Glutamatergic neuron (in vitro differentiated cells): ENCODE measurements at places on chromosomes 3 and 15.

DNA sequence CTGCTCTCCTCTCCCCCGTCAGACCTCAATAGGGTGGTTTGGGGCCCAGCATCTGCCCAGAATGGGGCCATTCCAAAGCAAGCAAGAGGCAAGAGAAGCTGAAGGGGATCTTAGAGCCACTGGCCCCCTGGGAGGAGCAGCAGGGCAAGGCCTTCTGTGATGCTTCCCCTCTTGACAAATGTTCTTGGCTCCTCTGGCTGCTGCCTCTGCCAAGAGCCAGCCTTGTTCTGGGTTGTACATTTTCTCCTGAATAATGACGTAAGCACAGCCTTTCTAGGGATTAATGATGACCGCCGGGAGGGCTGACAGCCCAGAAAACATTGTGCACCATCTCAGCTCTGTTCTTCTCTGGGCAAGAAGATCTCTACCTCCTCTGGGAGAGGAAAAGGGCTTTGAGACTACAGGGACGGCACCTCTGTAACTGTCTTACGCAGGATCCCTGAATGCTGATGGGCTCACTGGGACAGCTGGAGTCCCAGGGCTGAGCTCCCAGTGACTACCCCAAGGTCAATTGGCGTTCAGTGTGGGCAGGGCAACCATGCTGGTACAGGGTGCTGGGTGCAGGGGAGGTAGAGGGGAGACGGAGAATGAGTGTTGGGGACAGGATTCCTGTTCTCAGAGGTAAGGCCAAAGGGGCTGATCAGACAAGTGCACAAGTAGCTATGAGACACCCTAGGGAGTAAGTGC is 253.3 kb downstream of the FAM43A start:
- no peak for DNase-seq

GRCh38 chr3:59580996-59581395 is 531.2 kb upstream of the CFAP20DC start:
- DNase-seq: no peak

- no peak for DNase-seq
Observed at GRCh38 chr3:141275032-141275422, 43.4 kb downstream of the PXYLP1 start.

GRCh38 chr3:23811919-23812318 is 6.2 kb downstream of the UBE2E1 start:
- no peak for DNase-seq

- no peak for DNase-seq
Observed at GRCh38 chr15:65956899-65957298, 87.6 kb downstream of the RAB11A start.

- DNase-seq: no peak
Observed at GRCh38 chr3:63808633-63809032, 10.5 kb upstream of the C3orf49 start.

DNA sequence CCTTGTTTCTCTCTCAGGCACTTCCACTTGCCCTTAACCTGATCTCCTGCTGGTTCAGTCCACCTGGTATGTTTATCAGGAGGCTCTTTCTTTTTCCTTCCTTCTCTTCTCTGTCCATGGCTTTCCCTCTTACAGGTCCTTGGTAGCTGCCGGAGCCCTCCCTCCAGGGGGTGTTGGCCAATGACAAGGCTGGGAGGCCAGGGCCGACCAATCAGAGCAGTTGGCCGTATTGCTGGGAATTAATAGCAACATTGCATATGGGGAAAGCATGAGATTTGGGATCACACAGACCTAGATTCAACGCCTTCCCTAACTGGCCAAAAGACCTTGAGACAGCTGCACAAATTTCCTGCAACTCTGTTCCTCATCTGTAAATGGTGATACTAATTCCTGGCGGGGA is 62.4 kb downstream of the CEMIP start:
- DNase-seq: no peak

DNA sequence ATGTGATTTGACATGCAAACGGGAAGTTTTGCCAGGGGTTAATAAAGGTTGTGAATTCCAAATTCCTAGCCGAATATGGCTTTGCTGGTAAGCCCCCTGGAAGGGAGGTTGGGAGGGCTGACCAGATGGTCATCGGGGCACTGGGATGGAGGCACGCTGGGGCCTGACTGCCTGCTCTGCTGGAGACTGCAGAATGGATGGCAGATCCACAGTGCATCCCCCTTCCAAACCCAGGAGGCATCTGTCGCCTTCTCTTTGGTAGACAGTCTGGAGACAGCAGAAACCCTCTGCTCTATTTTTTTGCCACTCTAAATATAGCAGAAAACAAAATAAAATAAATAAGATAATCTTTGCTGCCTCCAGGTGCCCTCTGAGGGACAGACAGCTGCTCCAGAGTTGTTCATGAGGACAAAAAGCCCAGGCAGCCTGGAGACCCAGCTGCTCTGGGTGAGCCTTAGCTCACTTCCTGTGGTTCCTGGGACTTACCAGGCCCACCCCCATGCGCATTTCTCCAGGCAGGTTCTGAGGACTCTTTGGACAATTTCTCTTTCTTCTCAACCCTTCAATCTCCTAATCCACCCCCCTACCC is 6.1 kb upstream of the SPTBN5 start:
- DNase-seq: no peak

- DNase-seq: no peak
Observed at GRCh38 chr3:60594025-60594424, 657.2 kb downstream of the FHIT start.

DNA sequence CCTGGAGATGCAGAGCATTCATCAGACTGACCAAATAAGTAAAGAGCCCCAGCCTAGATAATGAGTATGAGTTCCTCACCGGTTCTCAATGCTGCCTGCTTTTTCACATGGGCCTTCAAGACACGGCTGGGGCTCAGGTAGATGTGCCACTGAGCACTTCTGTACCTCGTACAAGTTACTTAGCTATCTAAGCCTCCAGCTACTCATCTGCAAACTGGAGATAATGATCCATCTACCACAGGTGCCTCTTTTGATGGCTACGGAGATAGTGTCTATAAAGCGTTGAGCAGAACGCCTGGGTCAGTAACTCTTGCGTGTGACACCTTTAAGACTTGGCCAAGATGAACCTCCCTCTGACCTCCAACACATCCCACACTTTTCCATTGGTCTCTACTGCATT is 56.3 kb downstream of the CCR4 start:
- DNase-seq: no peak

- DNase-seq: no peak
Observed at GRCh38 chr3:193978486-193978885, 157.5 kb upstream of the HES1 start.

DNA sequence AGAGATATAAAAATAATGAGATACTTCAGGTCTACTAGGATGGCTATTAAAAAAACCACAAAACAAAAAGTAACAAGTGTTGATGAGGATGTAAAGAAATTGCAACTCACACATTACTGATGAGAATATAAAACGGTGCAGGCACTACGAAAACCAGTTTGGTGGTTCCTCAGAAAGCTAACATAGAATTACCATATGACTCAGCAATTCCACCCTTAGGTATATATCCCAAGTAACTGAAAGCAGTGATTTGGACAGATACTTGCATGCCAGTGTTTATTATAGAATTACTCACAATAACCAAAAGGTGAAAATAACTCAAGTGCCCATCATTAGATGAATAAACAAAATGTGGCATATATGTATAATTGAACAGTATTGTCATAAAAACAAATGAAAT is 87.5 kb upstream of the MELTF start:
- no peak for DNase-seq

DNA sequence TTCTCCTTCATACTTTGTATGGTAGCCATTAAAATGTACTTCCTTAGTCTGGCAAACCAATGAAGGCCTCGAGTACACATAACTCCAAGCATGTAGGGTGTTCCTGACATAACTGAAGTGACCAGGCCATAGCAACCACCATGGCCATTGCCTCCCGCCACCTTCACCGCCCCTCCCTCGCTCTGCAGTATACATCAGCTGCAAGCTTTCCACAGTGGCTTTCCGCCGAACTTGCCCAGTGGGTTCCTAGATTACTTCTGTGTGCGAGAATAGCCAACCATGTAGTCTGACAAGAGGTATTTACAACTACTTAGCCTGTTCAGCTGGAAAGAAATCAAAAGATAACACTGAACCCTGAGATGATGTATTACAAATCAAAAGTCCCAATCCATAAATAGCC is 3.4 kb upstream of the CTNNB1 start:
- no peak for DNase-seq

- DNase-seq: no peak
Observed at GRCh38 chr3:120846073-120846472, 61.9 kb upstream of the STXBP5L start.

DNA sequence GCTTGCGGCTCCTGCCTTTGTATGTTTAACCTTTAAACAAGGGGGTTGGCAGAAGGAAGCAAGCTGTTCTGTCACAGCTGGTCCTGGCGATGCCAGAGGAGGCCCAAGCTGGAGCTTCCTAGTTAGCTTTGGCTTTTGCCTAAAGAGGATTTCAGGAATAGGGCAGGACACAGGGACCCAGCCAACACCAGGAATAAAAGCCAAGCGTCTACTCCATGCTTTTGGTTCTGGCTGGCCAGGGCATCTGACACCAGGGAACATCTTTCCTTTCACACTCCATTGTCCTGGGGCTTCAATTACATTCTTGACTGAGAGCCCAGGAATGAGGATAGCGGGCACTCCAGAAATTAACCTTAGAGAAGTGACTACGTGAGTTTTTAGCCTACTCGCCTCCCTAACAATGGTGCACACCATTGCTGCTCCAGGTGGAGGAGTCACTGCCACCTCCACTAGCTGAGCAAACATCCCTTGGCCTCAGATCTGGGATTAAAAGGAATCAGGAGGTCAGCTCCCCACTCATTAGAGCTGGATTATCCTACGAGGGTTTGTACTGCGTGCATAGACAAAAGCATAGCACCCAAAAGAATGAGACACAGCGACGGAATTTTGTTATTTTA is 38.2 kb downstream of the TPM1 start:
- no peak for DNase-seq

- no peak for DNase-seq
Observed at GRCh38 chr3:113952921-113953320, 5.1 kb downstream of the ZDHHC23 start.

DNA sequence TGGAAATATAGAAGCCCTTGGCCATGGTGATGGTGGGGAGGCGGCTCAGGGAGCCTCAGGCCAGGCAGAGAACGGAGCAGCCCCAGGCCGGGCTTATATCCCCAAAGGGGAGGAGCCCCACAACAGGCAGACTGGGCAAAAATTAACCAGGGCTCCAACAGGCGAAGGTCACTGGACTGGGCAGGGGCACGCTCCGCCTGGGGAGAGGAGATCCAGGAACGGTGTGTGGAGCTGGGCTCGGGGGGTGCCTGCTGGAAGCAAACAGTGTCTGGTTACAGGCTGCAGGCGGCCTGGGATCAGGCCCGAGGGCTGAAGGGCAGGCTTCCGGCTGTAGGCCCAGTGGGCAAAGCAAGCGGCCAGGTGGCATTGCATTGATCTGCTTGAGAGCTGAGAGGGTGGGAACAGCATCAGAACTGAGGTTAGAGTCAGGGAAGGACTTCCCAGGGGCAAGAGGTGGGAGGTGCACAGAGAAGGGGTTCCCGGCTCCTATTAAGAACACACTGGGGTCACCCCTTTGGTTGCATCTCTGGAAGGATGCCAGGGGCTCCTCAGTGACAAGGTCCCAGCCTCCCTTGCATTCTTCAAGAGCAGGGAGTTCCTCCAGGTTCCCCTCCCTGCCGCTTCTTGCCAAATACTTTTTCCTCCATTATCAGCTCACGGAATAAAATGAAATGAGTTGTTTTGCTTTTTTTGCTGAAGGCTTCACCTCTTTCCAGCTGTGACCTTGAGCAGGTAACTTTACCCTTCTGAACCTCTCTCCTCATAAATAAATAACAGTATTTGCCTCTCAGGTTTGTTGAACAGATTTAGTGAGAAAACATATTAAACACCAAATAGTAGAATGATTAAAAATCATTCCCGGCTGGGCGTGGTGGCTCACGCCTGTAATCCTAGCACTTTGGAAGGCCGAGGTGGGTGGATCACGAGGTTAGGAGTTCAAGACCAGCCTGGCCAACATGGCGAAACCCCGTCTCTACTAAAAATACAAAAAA is 7.8 kb downstream of the ANPEP start:
- no peak for DNase-seq

DNA sequence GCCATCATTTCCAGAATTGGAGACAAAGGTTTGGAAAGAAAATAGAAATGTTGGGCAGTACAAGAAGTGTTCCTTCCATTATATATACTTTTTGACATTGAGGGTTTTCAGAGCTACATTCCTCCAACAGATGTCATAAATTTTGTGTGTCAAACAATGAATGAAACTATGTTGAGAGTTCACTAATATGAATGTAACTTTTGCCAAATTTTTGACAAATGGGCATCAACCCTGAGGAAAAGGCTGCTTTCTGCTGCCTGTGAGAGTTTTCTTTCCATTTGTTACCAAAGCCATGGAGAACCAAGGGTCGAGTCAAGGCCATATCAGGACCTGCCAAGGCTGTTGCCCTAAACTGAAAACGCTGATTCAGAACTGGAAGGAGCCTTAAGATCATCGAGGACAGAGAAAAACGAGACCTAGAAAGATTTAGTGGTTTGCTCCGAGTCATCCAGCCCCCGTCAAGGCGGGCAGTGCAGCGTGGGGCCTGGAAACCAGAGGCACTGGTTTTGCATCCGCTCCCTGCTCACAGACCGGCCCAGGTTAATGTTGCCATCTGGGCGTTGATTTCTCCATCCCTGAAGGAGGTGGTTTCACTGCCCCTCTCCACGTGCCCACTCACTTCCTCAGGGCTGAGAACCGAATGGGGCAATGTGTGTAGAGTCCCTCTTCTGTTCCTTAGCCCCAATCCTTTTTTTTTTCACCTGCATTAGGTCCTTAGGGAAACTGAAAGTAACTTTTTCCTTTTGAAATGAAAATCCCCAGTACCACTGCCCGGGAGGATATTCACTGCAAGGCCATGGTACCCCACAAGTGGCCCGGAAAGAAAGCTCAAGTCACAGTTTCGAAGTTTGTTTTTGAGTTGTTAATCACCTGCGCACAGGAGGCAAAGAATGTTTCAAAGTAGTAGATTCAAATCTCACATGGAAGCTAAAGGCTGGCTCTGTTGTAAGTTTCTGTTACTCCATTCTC is 32.8 kb downstream of the TPM1 start:
- no peak for DNase-seq

- DNase-seq: no peak
Observed at GRCh38 chr15:69200832-69201745, 40.7 kb downstream of the GLCE start.

- no peak for DNase-seq
Observed at GRCh38 chr15:49606594-49606993, 14.0 kb downstream of the FAM227B start.

DNA sequence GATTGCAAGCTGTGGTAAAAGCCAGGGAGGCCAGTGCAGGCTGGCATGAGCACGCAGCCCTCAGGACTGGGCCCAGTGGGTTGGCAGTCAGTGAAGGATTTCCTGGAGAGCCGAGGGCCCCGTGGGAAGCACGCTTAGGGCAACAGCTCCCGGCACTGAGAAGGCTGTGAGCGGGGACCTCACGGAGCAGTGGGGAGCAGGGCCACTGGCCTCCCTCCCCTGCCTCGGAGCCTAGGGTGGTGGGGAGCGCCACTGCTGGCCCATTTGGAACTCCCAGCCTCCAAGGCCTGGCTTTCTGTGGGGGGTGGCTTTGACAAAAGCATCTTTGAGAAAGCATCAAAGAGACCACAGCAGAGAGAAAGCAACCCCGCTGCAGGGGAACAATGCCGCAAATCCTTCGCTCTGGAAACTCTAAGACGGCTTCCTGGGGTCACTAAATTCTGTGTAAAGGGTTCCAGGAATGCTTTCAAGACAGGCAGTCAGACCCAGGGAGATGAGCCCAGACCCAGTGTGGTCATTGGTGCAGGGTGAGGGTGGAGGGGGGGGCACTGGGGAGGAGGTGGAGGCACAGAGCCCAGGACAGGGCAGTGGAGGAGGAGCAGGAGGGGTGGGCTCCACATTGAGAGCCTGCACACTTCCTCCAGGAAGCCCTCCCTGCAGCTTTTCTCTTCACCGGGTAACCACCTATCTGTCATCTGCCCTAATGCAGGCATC is 9.5 kb upstream of the APBA2 start:
- no peak for DNase-seq

GRCh38 chr3:50134367-50134766 is 20.8 kb upstream of the SEMA3F start:
- DNase-seq: no peak
